Activated CD4-positive, alpha-beta memory T cell treated with anti-CD3 and anti-CD28 coated beads for 36 hours (primary cell): ENCODE measurements at places on chromosomes 6 and 20. TPM values are rescaled to one million over a fixed set of nuclear protein-coding genes. Genes with fewer than 3 reads are reported as not detected.

WASF1 gene
- 1.9 TPM for total RNA-seq

TP53TG5 gene
- 0.55 TPM for total RNA-seq

JPH2 gene
- not detected for total RNA-seq

ITPR3 gene
- total RNA-seq: 45.6 TPM

DDX43 gene
- total RNA-seq: 0.29 TPM

DNA sequence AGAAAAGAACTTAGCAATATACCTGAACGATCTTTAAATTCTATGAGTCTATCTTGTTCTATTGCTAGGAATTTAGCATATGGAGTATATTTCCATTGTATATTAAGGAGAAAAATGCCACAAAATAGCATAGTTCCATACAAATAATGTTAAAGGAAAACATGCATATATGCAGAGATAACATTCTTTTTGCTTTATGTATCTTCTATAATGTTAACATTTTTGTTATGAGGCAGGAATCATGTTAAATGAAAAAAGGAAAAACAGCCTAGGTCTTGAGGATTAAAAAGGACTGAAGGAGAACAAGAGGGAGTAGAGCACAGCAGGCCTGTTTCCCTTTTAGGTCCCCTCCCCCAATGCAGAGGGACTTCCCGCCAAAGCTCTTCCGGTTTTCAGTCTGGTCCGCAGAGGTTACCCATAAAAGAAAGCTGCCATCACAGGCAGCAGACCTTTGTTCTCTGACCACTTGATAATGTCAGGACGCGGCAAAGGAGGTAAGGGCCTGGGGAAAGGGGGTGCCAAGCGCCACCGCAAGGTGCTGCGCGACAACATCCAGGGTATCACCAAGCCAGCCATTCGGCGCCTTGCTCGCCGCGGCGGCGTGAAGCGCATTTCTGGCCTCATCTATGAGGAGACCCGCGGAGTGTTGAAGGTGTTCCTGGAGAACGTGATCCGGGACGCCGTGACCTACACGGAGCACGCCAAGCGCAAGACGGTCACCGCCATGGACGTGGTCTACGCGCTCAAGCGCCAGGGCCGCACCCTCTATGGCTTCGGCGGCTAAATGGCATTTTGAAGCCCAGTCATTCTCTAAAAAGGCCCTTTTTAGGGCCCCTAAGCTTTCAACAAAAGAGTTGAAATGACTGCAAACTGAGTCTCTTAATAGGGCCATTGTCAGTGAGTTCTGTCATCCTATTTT, 108.4 kb upstream of the PRSS16 start:
- H3K36me3 ChIP-seq: peaks cover 6% of the 10 kb centered on the region
- H3K4me1 ChIP-seq: peaks cover 54% of the 10 kb centered on the region
- peak overlapping the region; percentile 95 for H3K27ac ChIP-seq
- peak overlapping the region; percentile 94 for H3K4me3 ChIP-seq

- no peaks in the 10 kb centered on the region for H3K27me3 ChIP-seq
- DNase-seq: peak; percentile 42
- H3K4me3 ChIP-seq: no peak overlapping the region
- H3K27ac ChIP-seq: peak overlapping the region; percentile 12
These were observed 4.3 kb downstream of the KCNQ5 start for GRCh38 chr6:72626126-72626525.

DNA sequence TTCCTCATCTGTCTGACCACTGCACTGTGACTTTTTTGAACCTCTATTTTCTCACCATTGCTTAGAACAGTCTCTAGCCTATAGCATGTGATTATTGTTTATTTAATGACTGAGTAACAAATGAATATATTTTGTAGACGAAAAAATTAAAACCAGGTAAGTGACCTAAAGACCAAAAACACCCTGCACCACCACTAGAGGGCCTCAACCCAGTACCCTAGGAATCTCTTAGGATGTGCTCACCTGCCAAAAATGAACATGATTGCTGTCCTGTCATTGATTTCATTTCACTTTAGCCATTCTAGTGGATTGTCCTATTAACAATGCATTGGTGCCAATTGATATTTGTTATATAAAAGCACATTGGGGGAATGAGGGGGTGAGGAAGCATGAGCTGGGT, 199.1 kb downstream of the COL9A1 start:
- no peak for DNase-seq
- no peaks in the 10 kb centered on the region for H3K4me1 ChIP-seq
- H3K4me3 ChIP-seq: no peak overlapping the region
- no peaks in the 10 kb centered on the region for H3K36me3 ChIP-seq

- peak overlapping the region; percentile 70 for H3K4me3 ChIP-seq
- peak; percentile 43 for DNase-seq
These were observed 17.5 kb upstream of the ZSCAN9 start for GRCh38 chr6:28207510-28208110.

DNA sequence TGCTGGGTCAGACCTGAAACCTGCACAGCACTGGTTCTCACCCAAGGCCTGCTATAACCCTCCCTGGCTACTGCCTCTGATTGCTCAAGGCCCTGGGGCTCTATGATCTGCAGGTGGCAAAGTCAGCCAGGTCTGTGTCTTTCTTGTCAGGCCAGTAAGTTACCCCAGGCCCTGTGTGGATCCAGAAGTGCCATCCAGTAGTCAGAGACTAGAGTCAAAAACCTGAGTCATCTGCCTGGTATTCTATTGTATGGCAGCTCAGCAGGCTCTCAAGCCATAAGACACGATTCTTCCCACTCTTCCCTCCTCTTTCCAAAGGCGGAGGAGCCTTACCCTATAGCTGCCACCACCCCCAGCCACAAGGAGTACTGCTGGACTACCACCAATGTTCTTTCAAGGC, 593.0 kb downstream of the FRK start:
- no peaks in the 10 kb centered on the region for H3K4me1 ChIP-seq
- H3K36me3 ChIP-seq: no peaks in the 10 kb centered on the region
- DNase-seq: no peak
- H3K4me3 ChIP-seq: no peak overlapping the region

- DNase-seq: no peak
- H3K4me1 ChIP-seq: peaks cover 18% of the 10 kb centered on the region
- H3K27ac ChIP-seq: no peak overlapping the region
These were observed 25.5 kb downstream of the FASTKD5 start for GRCh38 chr20:3134151-3134550.

DNA sequence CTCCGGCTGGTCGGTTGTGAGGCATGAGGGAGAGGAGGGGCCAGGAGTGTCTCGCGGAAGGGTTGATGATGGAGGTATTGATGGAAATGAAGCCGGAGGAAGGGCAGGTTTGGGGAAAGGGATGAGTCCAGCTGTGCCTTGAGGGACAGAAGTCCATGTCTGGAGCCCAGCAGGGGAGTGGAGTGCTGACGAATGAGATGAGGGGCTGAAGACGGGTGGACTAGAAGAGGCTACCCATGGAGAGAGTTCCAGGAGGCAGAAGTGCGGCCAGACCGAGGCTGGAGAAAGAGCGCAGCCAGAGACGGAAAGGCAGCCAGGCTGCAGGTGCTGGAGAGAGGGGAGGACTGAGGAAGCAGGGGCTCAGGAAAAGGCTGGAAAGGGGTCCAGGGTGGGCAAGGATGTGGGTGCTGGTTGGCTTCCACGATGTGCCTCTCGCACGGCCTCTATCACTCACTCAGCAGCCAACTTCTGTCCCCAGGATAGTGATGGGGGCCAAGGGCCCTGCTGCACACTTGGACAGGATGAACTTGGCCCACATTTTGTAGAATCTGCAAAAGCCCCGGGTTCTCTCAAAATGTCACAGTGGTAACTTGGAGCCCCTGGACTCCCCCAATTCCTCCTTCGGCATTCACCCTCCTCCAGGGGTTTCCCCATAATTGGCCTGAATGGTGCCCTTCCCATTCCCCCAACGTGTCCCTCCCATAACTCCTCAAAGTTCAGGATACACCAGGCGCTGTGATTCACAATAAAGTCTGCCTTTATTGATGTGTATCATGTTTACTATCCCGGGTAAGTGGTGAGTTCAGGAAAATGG, 627 bp upstream of the EIF6 start:
- peak overlapping the region; percentile 64 for H3K27ac ChIP-seq
- no peaks in the 10 kb centered on the region for H3K27me3 ChIP-seq
- peaks cover 18% of the 10 kb centered on the region for H3K36me3 ChIP-seq
- H3K4me1 ChIP-seq: peaks cover 21% of the 10 kb centered on the region
- H3K4me3 ChIP-seq: peak overlapping the region; percentile 78

GRCh38 chr20:63136296-63136695, 79.6 kb downstream of the YTHDF1 start:
- no peak overlapping the region for H3K27ac ChIP-seq
- DNase-seq: no peak
- H3K27me3 ChIP-seq: peaks cover 2% of the 10 kb centered on the region
- H3K4me1 ChIP-seq: no peaks in the 10 kb centered on the region

- no peak overlapping the region for H3K4me3 ChIP-seq
- H3K27me3 ChIP-seq: no peaks in the 10 kb centered on the region
- peaks cover 21% of the 10 kb centered on the region for H3K4me1 ChIP-seq
- H3K36me3 ChIP-seq: no peaks in the 10 kb centered on the region
These were observed 139.3 kb downstream of the PDSS2 start for GRCh38 chr6:107319906-107320530.

GRCh38 chr20:17617868-17618672, 48.2 kb downstream of the DSTN start:
- no peaks in the 10 kb centered on the region for H3K27me3 ChIP-seq
- DNase-seq: peak; percentile 7
- no peak overlapping the region for H3K4me3 ChIP-seq

- H3K27ac ChIP-seq: no peak overlapping the region
- H3K36me3 ChIP-seq: no peaks in the 10 kb centered on the region
- DNase-seq: no peak
- no peaks in the 10 kb centered on the region for H3K4me1 ChIP-seq
- no peak overlapping the region for H3K4me3 ChIP-seq
These were observed 46.7 kb upstream of the FNDC1 start for GRCh38 chr6:159122453-159122852.

GRCh38 chr20:43458422-43458924, 777 bp downstream of the SRSF6 start:
- peak overlapping the region; percentile 100 for H3K27ac ChIP-seq
- H3K4me3 ChIP-seq: peak overlapping the region; percentile 90
- H3K36me3 ChIP-seq: peaks cover 45% of the 10 kb centered on the region
- H3K27me3 ChIP-seq: peaks cover 5% of the 10 kb centered on the region
- H3K4me1 ChIP-seq: peaks cover 47% of the 10 kb centered on the region
- DNase-seq: no peak

- H3K4me1 ChIP-seq: peaks cover 37% of the 10 kb centered on the region
- H3K27me3 ChIP-seq: no peaks in the 10 kb centered on the region
- no peak for DNase-seq
- no peak overlapping the region for H3K27ac ChIP-seq
- H3K36me3 ChIP-seq: no peaks in the 10 kb centered on the region
These were observed 34.4 kb upstream of the ARHGAP18 start for GRCh38 chr6:129744201-129744879.

GRCh38 chr20:46062621-46063020, 27.1 kb downstream of the NCOA5 start:
- DNase-seq: no peak
- H3K4me3 ChIP-seq: no peak overlapping the region
- H3K4me1 ChIP-seq: peaks cover 63% of the 10 kb centered on the region
- H3K27ac ChIP-seq: no peak overlapping the region

DNA sequence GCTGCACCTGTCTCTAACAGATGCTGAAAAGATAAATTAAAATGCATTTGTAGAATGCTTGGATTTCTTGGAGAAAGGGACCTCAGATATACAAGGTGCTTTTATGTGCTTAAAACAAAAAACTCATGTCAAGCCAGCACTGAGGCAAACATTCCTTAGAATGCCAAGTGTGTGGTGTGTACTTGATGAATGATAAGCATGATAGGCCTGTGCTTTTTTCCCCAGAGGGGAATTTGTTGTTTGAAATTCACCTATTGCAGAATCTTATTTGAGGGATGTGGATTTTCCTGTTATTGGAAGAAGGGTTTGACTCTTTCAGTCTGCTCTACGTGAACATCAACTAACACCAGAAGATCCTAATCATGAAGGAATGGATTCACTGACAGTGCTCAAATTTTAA, 28.8 kb downstream of the TTI1 start:
- H3K27me3 ChIP-seq: no peaks in the 10 kb centered on the region
- no peak overlapping the region for H3K27ac ChIP-seq
- H3K4me3 ChIP-seq: no peak overlapping the region
- H3K36me3 ChIP-seq: peaks cover 58% of the 10 kb centered on the region
- H3K4me1 ChIP-seq: peaks cover 60% of the 10 kb centered on the region
- no peak for DNase-seq

GRCh38 chr6:130758813-130759212, 68.4 kb upstream of the SMLR1 start:
- DNase-seq: no peak
- H3K4me1 ChIP-seq: peaks cover 4% of the 10 kb centered on the region
- no peaks in the 10 kb centered on the region for H3K27me3 ChIP-seq

DNA sequence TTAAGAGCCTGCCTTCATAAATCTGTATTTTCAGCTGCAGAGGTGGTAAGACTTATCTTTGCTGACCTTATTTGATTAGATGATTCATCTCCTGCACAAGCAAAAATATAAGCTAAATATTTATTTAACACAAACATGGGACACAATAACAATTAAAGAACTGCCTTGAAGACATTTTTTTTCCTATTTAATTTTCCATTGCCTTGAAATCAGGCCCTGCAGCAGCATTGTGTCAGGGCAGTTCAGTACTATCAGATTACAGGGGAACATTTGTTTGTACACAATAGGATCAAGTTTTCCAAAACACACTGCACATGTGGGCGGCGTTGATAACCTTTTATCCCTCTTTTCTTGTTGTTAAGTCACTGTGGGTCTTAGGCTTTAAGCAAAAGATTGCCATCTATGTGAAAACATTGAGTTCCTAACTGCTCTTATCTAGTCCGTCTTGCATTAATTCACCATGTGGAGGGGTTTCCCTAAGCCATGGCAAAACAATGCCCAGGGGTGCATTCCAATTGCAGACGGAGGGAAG, 7.4 kb downstream of the ADGRF5 start:
- H3K27ac ChIP-seq: no peak overlapping the region
- H3K27me3 ChIP-seq: no peaks in the 10 kb centered on the region
- no peaks in the 10 kb centered on the region for H3K36me3 ChIP-seq
- no peaks in the 10 kb centered on the region for H3K4me1 ChIP-seq
- DNase-seq: no peak

GRCh38 chr20:3753098-3753497, 14.5 kb downstream of the ADISSP start:
- peak overlapping the region; percentile 58 for H3K27ac ChIP-seq
- no peak overlapping the region for H3K4me3 ChIP-seq
- peak; percentile 75 for DNase-seq
- H3K36me3 ChIP-seq: peaks cover 13% of the 10 kb centered on the region
- H3K4me1 ChIP-seq: peaks cover 6% of the 10 kb centered on the region

GRCh38 chr6:41442800-41443501, 103.2 kb upstream of the FOXP4 start:
- peaks cover 35% of the 10 kb centered on the region for H3K4me1 ChIP-seq
- peak; percentile 38 for DNase-seq
- no peak overlapping the region for H3K27ac ChIP-seq
- no peaks in the 10 kb centered on the region for H3K36me3 ChIP-seq
- H3K27me3 ChIP-seq: peaks cover 8% of the 10 kb centered on the region

- DNase-seq: no peak
- no peaks in the 10 kb centered on the region for H3K36me3 ChIP-seq
- no peak overlapping the region for H3K27ac ChIP-seq
- peaks cover 9% of the 10 kb centered on the region for H3K27me3 ChIP-seq
- H3K4me3 ChIP-seq: no peak overlapping the region
- no peaks in the 10 kb centered on the region for H3K4me1 ChIP-seq
These were observed 192.5 kb upstream of the MCHR2 start for GRCh38 chr6:100186552-100186951.

GRCh38 chr6:69647726-69648125, 149.1 kb downstream of the LMBRD1 start:
- DNase-seq: no peak
- no peaks in the 10 kb centered on the region for H3K27me3 ChIP-seq
- no peak overlapping the region for H3K27ac ChIP-seq
- no peaks in the 10 kb centered on the region for H3K36me3 ChIP-seq
- no peak overlapping the region for H3K4me3 ChIP-seq
